ENCODE measurements at places on chromosomes 3 and 15.

- no peak for DNase-seq
Observed at GRCh38 chr3:66948041-66948440, 50.1 kb upstream of the KBTBD8 start.

- no peak for DNase-seq
Observed at GRCh38 chr3:58009749-58010535, 1.7 kb downstream of the FLNB start.

- DNase-seq: peak; percentile 19
Observed at GRCh38 chr3:852033-852432, 240.8 kb upstream of the CNTN6 start.

GRCh38 chr3:16886303-16886683, 1.5 kb downstream of the PLCL2 start:
- DNase-seq: peak; percentile 47

DNA sequence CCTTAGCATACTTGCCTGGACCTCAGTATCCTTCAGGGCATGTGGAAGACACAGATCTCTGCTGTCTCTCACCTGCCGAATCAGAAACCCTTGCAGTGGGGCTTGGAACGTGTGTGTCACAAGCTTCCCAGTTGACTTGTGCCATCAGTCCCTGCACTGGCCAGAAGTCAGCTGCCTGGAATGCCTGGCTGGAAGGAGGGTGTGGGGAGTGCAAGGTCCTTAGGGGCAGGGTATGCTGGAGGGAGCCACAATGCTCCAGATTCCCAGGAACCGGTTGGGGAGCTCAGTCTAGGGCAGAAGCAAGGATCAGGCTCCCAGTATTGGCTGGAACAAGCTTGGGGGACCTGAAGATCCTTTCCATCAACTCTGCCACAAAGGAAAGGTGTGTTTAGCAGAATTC, 27.1 kb downstream of the SPSB4 start:
- DNase-seq: no peak

DNA sequence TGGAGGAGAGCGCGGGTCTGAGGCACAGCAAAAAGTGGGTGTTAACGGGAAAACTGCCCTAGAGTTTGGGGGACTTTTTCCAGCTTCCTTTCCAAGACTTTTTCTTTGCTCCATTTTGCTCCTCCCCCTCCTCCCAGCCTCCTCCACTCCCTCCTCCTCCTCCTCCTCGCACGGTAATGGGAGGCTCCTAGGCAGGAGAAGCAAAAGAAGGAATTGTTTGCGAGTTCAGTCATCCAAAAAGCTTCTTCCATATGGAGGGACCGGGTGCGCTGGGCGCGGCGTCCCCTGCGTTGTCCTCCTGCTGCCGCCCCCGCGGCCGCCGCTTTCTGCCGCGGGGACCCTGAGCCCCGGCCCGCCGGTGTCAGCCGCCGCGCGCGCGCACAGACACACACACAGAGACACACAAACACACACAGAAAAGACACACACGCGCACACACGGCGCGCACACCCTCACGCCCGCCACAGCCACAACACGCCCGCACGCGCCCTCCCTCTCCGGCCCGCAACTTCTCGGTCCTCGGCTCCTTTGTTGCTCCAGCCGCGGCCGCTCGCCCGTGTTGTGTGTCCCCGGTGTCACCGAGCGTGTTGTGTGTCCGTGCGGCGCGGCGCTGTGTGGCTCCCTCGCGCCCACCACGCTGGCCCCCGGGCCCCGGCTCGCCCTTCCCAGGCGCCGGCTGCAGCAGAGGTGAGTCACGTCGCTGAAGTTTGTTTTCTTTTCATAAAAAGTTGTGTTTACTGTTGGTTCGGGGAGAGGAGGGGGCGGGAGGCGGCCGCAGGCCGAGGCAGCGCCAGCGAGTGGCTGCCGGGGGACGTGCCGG, at the start of gene BOC:
TSS of gene BOC (plus strand) at position 228 of the 820 bp plus-strand sequence. CDS start 38,246 bp downstream, outside the sequence.
- DNase-seq: peak; percentile 12

- no peak for DNase-seq
Observed at GRCh38 chr3:78937475-78937874, 830.3 kb downstream of the ROBO1 start.

GRCh38 chr3:22296601-22297000, 545.6 kb upstream of the ZNF385D start:
- DNase-seq: no peak

DNA sequence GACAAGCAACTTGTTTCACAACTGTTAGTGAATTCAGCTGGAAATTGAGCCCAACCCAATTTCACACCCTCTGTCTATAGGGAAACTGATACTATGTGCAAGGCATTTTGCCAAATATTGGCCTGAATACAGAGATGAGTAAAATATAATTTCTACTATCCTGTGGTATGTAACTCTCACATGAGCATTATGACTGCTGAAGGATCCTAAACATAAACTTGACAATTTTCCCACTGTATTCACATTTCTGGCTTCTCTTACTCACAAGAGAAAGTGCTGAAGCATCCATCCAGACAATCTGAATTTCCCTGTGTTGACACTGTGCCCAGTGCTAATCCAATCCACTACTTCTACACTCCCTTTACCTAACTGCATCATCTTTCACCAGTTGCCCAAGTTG, 28.4 kb downstream of the SERPINI2 start:
- no peak for DNase-seq

DNA sequence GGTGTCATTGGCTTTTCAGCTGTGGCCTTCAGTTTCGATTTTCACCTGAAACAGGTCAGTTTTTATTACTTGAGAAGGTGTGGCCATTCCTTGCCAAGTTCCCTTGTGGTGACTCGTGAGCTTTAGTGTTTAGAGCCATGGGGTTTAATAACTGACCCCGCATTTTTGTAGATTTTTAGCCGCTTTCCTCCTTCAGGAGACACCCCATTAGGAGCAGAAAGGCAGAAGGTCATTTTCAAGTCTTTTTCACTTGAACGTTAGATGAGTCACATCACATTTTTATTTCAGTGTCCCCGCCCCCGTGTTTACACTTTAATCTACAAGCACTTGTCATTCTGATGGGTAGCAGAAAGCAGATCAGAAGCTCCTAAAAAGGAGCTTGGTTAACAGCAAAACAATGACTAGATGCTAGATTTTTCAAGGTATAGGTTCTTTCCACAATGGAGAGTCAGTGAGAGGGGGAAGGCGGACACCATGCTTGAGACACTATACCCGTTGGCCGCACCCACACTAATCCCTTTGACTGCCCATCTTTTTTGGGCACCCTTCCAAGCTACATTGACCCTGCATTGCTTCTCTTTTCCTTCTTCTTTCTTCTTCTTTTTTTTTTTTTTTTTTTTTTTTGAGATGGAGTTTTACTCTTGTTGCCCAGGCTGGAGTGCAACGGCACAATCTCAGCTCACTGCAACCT, 132.7 kb downstream of the GHSR start:
- DNase-seq: no peak

GRCh38 chr3:41352510-41352909, 153.2 kb downstream of the CTNNB1 start:
- no peak for DNase-seq

DNA sequence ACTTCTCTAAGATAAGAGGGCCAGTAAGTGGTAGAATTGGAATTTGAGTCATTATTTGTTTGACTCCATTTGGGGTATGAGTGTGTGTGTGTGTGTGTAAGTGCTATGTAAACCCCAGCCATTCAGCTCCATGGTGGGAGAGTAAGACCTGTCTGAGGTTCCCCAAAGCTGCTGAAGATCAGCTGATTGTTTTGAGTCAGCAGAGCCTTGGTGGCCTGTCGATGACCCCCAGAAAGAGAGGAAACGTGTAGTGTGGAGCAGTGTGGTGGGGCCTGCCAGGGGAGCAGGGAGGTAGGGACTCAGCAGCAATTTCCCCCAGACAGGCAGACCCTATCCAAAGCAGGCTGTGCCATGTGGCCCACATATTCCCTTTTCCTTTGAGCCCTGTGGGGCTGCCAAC, 5.3 kb downstream of the DVL3 start:
- DNase-seq: no peak

DNA sequence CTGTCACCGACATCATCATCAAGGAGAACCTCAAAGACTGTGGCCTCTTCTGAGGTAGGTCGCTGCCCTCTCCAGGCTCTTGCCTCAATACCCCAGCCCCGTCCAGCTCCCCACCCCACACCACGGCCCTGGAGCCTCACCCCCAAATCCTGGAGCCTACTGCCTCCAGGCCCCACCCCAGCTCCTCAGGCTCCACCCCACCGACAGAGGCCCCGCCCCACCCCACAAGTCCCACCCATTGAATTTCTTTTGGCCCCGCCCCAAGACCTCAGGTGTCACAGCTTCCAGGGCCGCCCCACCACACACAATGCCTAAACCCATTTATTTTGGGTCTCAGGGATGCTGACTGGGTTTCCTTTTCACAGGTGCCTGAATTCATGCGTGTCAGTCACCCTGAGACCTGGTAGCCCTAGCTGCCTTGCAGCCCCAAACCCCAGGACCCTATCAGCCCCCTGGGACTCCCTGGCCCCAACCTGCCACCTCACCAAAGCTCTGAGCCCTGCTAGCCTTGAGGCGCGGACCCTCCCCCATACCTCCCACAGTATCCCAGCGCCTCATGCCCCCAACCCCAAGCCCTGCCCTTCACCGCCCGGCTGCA, 3.6 kb downstream of the GNAT1 start:
- no peak for DNase-seq

DNA sequence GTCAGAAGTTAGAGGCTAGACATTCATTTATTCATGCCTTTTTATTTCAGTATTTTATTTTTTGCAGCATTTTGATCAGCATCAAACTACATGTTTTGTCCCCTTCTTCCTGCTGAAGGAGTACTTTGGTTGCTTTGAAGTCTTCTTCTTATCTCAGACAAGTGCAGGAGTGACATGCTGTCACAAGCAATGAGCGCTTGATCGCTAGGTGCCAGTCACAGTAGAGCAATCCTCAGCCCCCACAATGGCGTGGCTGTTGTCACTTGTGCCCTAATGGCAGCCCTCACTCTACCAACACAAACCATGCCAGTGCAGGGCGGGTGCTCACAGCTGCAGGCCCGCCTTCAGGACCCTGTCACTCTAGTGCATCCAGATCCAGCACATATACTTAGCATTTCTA, 184.6 kb upstream of the FEZF2 start:
- no peak for DNase-seq

Data from cerebellar cortex (tissue), 1 donor.